ENCODE measurements at places on chromosomes 2 and 18.

DNA sequence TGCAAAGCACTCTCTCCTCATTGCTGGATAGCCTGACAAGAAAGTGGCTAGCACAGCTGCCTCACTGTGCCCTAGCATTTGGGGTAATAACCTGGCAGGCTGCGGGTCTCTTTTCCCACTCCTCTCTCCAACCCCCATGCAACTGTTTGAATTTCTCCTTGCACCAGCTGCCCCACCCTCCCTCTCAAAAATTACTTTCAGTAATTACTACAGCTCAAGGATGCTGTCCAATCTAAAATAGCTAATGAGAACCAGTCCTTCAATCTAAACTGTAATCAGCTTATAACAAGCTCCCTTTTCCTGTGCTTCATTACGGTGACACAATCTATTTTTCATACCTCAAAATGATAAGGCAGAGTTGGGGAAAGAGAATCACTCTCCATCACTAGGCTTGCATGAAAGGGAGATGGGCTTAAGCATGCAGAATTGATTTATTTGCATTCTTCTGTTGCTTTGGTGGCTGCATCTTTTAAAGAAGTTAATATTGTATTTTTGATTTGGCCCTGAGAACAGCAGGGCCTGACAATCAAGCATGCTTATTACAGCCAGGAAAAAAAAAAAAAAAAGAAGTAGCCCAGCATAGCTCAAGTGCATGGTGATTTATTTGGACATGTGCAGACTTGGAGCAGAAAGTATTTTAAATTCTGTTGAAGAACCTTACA, 881.8 kb downstream of the SLC4A3 start:
- no peak for DNase-seq

DNA sequence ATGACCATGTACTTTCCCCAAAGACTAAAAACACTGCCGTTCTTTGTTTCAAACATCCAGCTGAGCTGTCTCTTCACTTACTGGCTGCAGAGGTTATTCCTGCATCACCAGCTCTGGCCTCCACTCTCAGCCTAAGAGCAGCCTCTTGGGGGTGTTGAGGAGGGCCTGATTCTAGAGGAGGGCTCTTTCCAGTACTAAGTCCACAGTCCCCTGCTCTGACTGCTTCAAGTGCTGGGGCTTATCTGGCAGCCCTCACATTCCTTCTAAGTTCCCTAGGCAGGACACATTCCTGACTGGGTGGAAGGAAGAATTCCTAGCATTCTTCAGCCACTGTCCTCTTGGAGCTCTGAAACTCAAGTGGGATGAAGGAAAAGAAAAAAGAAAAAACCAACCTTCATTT, 32.9 kb upstream of the EHBP1 start:
- peak; percentile 6 for DNase-seq

DNA sequence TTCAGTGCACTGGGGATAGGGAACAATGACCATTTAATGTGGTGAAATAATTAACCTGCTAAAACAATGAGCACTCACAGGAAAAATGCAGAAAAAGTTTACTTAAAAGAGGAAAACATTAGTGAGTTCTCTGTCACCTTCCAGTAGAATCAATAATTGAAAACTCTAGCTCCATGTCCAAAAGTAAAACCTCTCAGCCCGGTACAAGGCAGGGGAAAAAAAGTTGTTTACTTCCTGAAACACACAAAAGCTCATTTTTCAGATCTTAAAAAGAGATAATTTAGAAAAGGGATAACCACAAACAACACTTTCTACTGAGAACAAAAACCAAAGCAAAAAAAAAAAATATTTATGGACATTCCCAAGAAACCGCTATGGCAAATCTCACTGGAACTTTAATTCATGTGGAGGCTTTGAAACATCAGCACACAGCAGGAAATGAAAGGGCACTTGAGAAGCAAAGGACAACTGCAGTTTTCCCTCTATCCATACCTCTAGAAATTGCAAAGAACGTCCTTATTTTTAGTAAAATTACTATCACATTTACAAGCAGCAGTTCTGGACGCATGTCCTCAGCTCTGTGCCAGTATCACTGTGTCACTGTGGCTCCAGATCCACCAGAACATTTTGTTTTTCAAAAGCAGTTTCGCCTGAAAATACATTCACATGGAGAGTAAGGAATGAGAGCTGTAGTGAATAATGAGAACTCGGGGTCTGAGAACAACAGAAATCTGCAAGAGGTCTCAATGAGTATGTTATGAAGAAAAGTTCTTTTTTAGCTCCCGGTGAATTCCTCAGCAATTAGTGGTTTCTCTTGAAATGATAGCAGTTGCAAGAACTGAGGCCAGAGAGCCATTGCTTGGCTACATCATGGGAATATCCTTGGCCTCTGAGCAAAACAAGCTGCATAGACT, 44.7 kb upstream of the DNAH7 start:
- DNase-seq, result peak; percentile 39

GRCh38 chr2:100546469-100546868, 16.3 kb upstream of the PDCL3 start:
- no peak for DNase-seq

GRCh38 chr2:207230261-207231105, 64.7 kb upstream of the KLF7 start:
- DNase-seq, result no peak

DNA sequence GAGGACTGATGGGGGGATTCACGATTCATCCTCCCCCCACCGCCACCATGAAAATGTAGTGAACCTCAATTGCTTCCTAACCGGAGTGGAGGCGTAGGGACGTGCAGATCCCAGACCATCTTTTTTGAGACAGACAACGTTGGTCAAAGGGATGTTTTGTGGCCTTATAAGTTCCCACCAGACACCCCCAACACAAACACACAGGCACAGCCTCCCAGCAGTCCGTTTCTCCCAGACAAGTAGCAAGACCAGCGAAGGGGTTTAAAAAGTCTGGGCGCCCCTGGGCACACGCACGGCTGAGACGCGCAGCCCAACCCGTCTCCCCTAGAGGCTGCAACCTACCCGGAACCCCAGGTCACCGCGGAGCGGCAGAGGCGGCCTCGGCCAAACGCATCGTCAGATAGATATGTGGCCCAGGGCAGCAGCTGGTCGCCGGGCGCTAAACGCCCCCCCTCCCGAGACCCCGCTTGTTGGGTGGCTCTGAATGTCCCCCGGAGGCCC, 1.3 kb downstream of the GBX2 start:
- DNase-seq, result no peak

DNA sequence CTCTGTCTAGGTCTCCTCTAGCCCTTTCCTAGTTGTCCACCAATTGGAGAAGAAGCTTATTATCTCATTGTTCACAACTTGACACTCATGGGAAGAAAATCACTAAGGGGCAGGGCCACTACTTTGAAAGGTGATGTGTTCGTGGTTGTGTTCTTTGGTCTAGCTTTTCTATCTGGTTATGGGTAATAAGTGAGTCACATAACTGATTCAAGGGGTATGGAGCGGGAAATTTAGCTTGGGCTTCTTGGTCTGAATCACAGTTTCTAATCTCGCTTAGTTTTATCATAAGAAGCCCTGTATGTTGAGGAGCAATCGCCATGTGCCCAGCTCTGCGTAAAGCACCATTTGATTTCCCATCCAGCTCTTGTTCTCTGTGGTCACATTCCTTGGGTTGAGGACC, 18.7 kb upstream of the DYTN start:
- DNase-seq, result peak; percentile 4

GRCh38 chr18:80253871-80254492, 6.7 kb upstream of the PARD6G start:
- no peak for DNase-seq

GRCh38 chr2:118417406-118418120, 329.3 kb downstream of the INSIG2 start:
- peak; percentile 40 for DNase-seq

GRCh38 chr2:201709049-201709448, 10.6 kb upstream of the MPP4 start:
- DNase-seq, result no peak

- no peak for DNase-seq
Measured at GRCh38 chr2:27211241-27211942, 449 bp upstream of the ATRAID start.

DNA sequence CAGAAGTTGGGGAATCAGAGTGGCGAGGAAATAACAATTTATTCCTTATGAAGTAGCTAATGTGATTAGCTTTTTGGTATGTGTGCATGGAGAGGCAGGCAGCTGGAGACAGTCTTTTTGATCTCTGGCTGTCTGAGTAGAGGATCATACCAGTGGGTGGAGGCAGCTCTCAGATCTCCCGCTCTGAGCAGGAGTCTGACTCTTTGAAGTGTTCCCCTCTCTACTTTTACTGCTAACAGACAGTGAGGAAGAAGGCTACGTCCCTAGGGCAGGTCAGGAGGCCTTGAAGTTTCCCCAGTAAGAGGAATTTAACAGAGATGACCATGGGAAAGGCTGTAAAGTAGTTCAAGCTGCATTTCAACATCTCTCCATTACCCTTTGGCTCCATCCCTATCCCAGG, 111.9 kb upstream of the REG3A start:
- DNase-seq, result no peak

GRCh38 chr2:180364719-180365118, 357.6 kb upstream of the CWC22 start:
- DNase-seq, result no peak

- no peak for DNase-seq
Measured at GRCh38 chr2:162028511-162028910, 45.5 kb downstream of the DPP4 start.
